ENCODE measurements at places on chromosomes 12 and 14.

DNA sequence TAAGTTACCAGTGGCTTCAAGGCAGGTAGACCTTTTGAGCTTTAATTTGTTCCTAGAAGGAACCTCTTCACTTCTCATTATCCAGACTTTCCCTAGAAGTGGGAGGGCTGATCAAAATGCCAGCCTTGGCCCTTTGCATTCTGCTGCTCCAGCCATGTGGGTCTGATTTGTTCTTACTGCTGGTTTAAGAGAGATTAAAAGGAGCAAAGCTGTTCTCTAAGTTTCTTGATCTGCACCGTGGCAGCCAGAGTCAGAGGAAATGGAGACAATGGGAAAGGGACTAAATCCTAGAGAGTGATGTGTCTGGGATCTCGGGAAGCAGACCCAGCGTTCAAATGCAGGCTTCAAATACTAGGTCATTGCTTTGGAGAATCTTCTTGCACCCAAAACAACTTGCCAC, 759.7 kb downstream of the DIO2 start:
- no peak for DNase-seq

- no peak for DNase-seq
Measured at GRCh38 chr14:46057799-46058198, 593.8 kb downstream of the RPL10L start.

GRCh38 chr12:4828176-4828575, 81.5 kb upstream of the KCNA1 start:
- DNase-seq, result no peak

DNA sequence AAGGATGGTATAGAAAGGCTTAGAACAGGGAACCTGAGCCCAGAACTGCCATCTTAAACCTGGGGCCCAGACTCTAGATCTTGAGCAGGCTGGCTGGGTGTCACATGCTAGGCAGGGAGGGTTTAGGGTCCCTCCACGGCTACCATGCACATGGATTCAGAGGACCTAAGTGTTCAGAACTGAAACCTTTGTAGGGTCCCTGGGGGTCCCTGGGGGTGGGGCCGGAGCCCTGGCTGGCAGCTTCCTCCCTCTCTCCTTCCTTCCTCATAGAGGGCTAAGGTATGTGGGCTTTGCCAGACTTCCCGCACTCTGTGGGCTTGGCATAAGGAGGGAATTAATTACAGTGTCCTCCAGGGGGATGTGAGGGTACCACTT, 4.6 kb upstream of the ZNF385A start:
- no peak for DNase-seq

GRCh38 chr14:47150267-47150666, 498.7 kb upstream of the RPL10L start:
- DNase-seq, result no peak

- DNase-seq, result no peak
Measured at GRCh38 chr14:95045106-95045701, 112.1 kb downstream of the DICER1 start.

- DNase-seq, result no peak
Measured at GRCh38 chr12:48627556-48627955, 54.5 kb downstream of the KANSL2 start.

- DNase-seq, result no peak
Measured at GRCh38 chr12:123139926-123140675, 10.8 kb downstream of the PITPNM2 start.

DNA sequence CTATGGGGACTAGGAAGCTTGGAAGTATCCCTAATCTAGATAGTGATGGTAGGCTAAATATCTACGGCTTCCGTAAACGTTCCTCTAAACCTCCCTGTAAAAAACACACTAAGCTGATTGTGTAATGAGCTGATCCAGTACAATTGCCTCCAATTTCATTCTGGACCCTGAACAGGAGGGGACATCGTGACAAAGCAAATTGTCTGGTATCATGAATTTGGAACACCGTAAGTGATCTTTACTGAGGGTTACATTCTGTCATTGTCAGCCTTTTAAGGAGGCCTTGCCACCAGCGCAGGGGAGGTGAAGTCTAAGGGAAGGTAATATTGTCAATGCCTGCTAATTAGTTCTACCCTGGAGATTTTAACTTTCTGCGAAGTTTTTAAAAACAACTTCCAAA, 487 bp upstream of the MGST1 start:
- no peak for DNase-seq

GRCh38 chr12:51922762-51923505, 15.6 kb downstream of the ACVRL1 start:
- no peak for DNase-seq

GRCh38 chr12:11780521-11781101, 131.1 kb downstream of the ETV6 start:
- no peak for DNase-seq

DNA sequence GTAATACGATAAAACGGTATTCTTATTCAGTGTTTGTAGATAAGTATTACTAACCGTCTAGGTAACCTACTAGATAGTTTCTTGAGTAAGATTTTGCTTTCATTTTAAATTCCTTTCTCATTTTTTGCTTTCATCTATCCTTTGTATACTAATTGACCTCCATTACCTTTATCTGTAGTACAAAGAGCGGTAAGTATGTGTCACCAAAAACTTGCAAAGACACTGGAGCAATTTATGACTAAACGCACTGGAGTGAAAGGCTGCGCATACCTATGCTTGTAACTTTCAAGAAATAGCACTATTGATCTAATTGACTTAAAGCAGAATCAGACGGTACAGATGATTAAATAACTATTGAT, 1.7 kb downstream of the ARHGAP5 start:
- no peak for DNase-seq

GRCh38 chr12:104971306-104971705, 13.2 kb upstream of the SLC41A2 start:
- DNase-seq, result no peak

DNA sequence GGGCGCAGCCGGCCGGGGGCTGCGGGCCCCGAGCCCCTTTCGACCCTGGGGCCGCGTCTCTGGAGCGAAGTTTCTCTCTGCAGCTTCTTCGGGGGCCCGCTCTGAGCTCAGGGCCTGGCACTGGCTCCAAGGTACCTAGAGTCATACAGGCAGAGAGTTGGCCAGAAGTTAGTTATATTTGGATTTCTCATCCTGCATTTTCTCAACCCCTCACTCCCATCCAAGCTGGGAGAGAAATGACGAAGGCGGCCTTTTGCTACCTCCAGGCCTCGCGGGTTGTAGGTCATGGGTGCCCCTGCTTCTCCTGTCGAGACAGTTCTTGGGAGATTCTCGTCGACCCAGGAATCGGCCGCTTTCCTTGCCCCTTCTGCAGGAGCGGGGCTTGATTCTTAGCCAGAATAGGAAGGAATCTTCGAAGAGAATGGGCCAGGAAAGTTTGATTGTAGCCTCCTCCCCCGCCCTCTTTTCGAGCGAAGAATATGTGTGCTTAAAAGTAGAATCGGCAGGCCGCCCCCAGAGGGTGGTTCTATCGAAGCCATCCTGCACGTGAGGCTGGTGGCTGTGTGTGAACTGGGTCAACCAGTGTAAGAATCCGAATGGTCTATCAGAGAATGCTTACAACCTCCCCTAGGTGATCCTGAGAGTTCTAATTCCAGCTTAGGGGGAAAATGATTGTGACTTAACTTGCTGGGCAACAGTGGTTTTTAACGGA, 785 bp downstream of the MLEC start:
- peak; percentile 18 for DNase-seq

DNA sequence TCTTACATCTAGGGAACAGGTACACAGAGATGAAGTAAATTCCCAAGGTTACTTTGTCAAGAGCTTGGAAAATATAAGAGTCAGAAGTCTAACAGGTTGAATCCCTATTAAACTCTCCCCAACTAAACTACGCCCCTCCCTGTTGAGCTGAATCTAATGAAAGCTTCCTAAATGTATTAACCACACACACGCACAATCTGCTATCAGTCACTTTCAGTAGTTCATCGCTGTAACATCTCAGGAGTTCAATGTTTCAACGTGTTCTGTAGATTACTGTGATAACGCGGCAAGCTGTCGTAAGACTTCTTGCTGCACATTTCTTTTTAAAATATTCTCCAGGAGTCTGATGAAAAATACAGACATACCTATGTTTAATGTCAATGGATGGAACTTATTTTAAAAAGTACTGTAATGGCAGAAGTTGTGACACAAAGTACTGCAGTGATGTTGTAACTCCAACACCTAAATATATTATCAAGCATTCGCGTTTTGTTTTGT, 612 bp upstream of the SLC25A3 start:
- no peak for DNase-seq

DNA sequence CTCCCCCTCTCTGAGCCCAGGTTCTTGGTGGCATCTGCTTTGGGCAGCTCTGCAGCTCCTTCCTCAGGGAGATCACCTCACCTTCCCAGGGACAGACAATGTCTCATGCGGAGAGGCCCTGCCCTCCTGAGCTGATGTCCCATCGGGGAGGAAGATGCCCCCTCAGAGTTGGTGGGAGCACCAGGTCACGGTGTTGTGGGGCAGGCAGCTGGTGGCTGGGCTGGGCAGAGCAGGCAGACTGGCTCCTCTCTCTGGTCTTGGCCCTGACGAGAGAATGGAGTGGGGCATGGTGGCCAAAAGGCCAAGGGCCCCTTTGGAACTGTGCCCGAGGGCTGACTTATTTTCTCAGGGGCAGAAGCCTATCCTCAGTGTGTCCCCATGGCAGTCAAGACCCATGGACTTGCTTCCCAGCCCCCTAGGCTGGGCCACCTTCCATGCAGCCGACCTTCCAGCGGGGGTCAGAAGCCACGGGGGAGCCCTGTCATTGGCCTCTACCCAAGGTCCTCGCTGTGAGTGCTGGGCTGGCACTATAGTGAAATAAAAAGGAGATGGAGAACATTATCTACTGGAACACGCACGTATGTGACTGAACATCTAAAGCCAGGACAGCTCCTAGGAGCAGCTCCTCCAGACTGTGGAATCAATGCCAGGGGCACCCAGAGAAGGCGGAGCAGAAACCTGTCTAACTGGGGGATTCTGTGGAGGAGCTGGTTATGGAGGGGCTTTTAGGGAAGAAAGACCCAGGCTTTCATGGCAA, 21.9 kb downstream of the PPP2R5C start:
- DNase-seq, result no peak

DNA sequence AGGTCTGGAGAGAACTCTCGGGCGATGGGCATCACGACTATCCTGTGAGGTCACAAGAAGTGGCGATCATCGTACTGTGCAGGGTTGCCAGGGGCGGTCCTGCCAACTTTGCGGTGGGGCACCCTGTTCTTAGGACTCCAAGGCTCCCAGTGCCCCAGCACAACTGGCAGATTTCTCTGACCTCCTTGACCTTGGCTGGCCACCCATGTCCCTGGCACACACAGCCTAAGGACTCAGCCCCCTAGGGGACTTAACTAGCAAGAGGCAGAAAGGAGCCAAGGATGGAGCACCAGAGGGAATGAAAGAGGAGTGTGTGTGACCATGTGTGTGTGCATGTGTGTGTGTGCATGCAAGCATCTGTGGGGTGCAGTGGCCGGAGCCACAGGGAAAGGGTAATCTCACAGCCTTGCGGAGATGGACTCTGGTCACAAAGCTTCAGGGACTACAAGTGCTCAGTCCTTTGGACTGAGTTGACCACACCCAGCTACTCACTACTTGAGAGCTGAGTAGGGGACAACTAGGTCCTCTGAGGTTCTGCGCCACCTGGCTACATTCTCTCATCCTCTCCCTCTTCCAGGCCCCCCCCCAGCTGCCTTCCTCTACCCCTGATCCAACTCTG, 13.7 kb downstream of the SLC48A1 start:
- DNase-seq, result no peak

GRCh38 chr14:87896393-87897380, 96.3 kb downstream of the GALC start:
- DNase-seq, result no peak

- DNase-seq, result no peak
Measured at GRCh38 chr12:110379197-110379596, 24.3 kb downstream of the ANAPC7 start.

GRCh38 chr12:56528846-56529245, 7.2 kb downstream of the RBMS2 start:
- DNase-seq, result no peak

- no peak for DNase-seq
Measured at GRCh38 chr12:47885012-47885501, 19.7 kb downstream of the VDR start.

GRCh38 chr14:105059925-105060565, 5.2 kb downstream of the GPR132 start:
- DNase-seq, result no peak

- no peak for DNase-seq
Measured at GRCh38 chr14:101108579-101109346, 205.2 kb upstream of the RTL1 start.

- DNase-seq, result no peak
Measured at GRCh38 chr14:40758076-40758475, 848.6 kb upstream of the LRFN5 start.

DNA sequence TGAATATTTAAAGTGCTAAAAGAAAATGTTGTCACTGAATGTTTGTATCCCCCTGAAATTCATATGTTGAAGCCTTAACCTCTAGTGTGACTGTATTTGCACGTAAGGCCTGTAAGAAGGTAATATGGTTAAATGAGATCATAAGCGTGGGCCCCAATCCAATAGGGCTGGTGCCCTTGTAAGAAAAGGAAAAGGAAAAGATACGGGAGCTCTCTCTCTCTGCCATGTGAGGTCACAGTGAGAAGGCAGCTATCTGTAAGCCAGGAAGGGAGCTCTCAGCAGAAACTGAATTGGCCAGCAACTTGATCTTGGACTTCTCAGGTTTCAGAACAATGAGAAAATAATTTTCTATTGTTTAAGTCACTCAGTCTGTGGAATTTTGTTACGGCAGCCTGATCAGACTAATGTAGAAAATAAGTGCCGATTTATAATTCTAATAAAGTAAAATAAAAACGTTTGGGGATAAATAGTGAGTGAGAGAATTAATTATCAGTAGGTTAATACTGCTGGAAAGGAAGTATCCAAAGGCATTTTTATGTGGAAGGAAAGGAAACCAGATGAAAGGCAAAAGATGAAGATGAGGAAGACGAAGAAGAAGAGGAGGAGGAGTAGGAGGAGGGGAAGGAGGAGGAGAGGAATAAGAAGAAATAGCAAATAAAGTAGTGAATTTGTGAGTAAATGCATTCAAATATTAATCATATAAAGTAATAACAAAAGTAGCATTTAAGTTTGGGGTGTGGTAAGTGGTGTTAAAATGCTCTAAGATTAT, 188.5 kb upstream of the KRR1 start:
- DNase-seq, result no peak

GRCh38 chr14:93430315-93431035, at the start of gene UNC79:
Gene UNC79, plus strand, starts transcription at chr14:93430939. Its CDS starts 91 bp downstream, at chr14:93431030.
- no peak for DNase-seq

GRCh38 chr12:26918321-26919215, 19.2 kb downstream of the INTS13 start:
- DNase-seq, result no peak

GRCh38 chr12:120183211-120183631, 11.3 kb downstream of the GCN1 start:
- DNase-seq, result no peak

DNA sequence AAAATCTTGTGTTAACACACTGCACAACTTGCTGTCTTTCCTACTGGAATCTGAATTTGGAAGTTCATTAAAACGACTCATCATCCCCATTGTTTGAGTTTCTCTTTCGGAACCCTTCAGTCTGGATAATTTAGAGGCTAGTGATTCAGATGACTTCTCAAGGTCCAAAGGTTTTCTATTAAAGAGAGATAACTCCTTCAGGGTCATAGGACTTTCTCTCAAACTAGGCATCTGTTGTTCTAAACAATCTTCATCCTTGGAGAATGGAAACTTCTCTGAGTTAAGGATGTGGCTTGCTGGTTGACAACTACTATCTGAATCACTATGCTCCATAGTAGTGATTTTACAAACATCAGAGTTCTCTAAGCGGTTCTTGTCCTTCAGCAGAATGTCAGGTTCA, 4.4 kb downstream of the MLH3 start:
- no peak for DNase-seq
